WTC11 (cell line): ENCODE measurements at places on chromosomes 7 and 10.

GRCh38 chr10:75465450-75465827 is 34.0 kb downstream of the LRMDA start:
- no peak overlapping the region for H3K27ac ChIP-seq
- no peaks in the 10 kb centered on the region for H3K36me3 ChIP-seq
- H3K4me3 ChIP-seq = no peak overlapping the region

- H3K27ac ChIP-seq = no peak overlapping the region
- peaks cover 5% of the 10 kb centered on the region; the same call in 1 of the 2 replicates for H3K36me3 ChIP-seq
- H3K4me3 ChIP-seq = no peak overlapping the region
- H3K4me1 ChIP-seq = peaks cover 12% of the 10 kb centered on the region
- DNase-seq = no peak
Observed at GRCh38 chr10:124041675-124042445, 51.5 kb downstream of the CHST15 start.

- peak within 1 kb of the TSS; percentile 46; the same call in 1 of the 2 replicates for H3K27ac ChIP-seq
- H3K27me3 ChIP-seq = peaks cover 6% of the 10 kb centered on the region; the same call in 1 of the 2 replicates
- H3K36me3 ChIP-seq = peaks cover 6% of the 10 kb centered on the region
- DNase-seq = peak; percentile 68
Observed at GRCh38 chr7:101362334-101363195, at the start of gene COL26A1. COL26A1 (plus strand) TSS chr7:101362875; CDS start chr7:101363033, 158 bp downstream.

- peaks cover 18% of the 10 kb centered on the region for H3K36me3 ChIP-seq
- H3K4me1 ChIP-seq = peaks cover 35% of the 10 kb centered on the region
- no peaks in the 10 kb centered on the region for H3K27me3 ChIP-seq
- no peak for DNase-seq
Observed at GRCh38 chr10:98135222-98135899, 904 bp downstream of the R3HCC1L start.

DNA sequence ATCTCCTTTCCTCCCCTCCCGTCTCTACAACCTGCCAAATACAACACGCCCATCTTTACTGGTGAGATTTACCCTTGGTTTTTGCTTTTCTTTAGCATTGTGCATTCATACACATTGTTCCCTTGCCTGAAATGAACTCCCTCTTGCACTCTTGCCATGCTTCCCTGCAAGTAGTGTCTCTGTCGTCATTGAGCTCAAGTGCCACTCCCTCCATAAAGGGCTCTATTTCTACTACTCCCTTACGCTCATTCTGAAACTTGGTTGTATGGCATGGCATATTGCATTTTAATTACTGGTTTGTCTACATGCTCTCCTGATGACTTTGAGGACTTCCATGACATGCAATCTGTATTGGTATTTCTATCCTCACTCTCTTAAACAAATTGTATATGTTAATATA is 242.7 kb downstream of the THSD7A start:
- no peak for DNase-seq
- no peak overlapping the region for H3K4me3 ChIP-seq
- no peaks in the 10 kb centered on the region for H3K4me1 ChIP-seq
- no peaks in the 10 kb centered on the region for H3K27me3 ChIP-seq

GRCh38 chr7:22208799-22209198 is 148.2 kb downstream of the RAPGEF5 start:
- H3K4me1 ChIP-seq = peaks cover 1% of the 10 kb centered on the region
- H3K36me3 ChIP-seq = no peaks in the 10 kb centered on the region
- H3K4me3 ChIP-seq = no peak overlapping the region
- no peaks in the 10 kb centered on the region for H3K27me3 ChIP-seq

GRCh38 chr7:128833148-128833945 is 3.1 kb downstream of the FLNC start:
- no peaks in the 10 kb centered on the region for H3K36me3 ChIP-seq
- peaks cover 32% of the 10 kb centered on the region for H3K27me3 ChIP-seq
- DNase-seq = no peak
- peak overlapping the region; percentile 67 for H3K4me3 ChIP-seq
- no peak overlapping the region for H3K27ac ChIP-seq

- H3K27ac ChIP-seq = peak overlapping the region; percentile 97
- H3K36me3 ChIP-seq = no peaks in the 10 kb centered on the region
- DNase-seq = peak; percentile 19
- no peak overlapping the region for H3K4me3 ChIP-seq
Observed at GRCh38 chr7:22433710-22434460, 66.1 kb downstream of the STEAP1B start.

- peak overlapping the region; percentile 95 for H3K27ac ChIP-seq
- DNase-seq = peak; percentile 54
- H3K27me3 ChIP-seq = peaks cover 69% of the 10 kb centered on the region
- peaks cover 9% of the 10 kb centered on the region for H3K36me3 ChIP-seq
- peak overlapping the region; percentile 51 for H3K4me3 ChIP-seq
- H3K4me1 ChIP-seq = peaks cover 79% of the 10 kb centered on the region
Observed at GRCh38 chr10:112811741-112812551, 138.1 kb upstream of the TCF7L2 start.

DNA sequence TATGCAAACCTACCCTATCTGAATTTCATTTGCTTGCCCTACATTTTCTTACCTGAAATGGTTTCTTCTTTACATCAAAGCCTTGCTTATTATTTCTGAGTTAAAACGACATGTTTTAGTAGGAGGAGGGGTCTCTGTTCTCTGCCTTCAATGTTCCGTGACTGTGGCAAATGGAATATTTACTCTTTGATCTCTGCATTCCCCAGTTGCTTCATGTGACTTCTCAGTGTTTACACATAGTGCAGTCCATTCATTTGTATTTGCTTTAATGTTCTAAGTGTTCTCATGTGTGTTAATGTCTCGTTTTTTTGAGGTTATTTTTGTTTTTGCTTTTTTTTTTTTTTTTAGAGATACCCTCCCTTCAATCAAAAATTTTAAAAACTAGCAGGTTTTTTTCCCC is 75.8 kb downstream of the GNAI1 start:
- H3K4me1 ChIP-seq = no peaks in the 10 kb centered on the region
- no peak overlapping the region for H3K27ac ChIP-seq
- no peak for DNase-seq
- peaks cover 22% of the 10 kb centered on the region for H3K36me3 ChIP-seq
- no peak overlapping the region for H3K4me3 ChIP-seq

- H3K27me3 ChIP-seq = peaks cover 9% of the 10 kb centered on the region
- H3K36me3 ChIP-seq = no peaks in the 10 kb centered on the region
- H3K27ac ChIP-seq = no peak overlapping the region
Observed at GRCh38 chr7:73773700-73774517, 3.8 kb upstream of the CLDN3 start.

DNA sequence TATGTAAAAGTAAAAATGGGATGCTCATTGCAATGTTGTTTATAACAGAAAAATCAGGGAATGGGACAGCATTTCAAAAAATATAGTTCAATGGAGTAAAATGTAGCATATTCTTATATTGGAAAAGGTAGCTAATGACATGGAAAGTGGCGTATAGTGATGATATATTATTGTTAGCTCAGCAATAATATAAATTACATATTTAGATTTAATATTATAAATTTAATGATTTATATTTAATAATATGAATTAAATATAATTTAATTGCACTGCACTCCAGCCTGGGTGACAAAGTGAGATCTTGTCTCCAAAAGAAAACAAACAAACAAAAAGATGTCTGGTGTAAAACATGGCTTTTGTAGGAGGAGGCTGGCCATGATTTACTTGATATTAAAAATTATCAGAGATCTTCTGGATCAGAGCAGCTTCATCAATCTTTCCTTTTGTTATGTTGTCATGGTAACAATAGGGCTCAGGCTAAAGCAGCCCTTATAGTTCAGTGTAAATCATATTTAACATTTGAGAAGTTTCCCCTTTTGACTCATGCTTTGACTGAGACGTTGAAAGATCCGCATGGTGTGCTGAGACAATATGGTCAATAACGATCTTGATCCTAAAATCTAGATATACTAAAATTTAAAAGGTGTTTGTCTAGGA is 23.2 kb downstream of the OR6B1 start:
- DNase-seq = no peak
- no peak overlapping the region for H3K4me3 ChIP-seq
- H3K4me1 ChIP-seq = peaks cover 6% of the 10 kb centered on the region; the same call in 1 of the 2 replicates
- no peaks in the 10 kb centered on the region for H3K27me3 ChIP-seq
- H3K36me3 ChIP-seq = no peaks in the 10 kb centered on the region; the same call in 1 of the 2 replicates

DNA sequence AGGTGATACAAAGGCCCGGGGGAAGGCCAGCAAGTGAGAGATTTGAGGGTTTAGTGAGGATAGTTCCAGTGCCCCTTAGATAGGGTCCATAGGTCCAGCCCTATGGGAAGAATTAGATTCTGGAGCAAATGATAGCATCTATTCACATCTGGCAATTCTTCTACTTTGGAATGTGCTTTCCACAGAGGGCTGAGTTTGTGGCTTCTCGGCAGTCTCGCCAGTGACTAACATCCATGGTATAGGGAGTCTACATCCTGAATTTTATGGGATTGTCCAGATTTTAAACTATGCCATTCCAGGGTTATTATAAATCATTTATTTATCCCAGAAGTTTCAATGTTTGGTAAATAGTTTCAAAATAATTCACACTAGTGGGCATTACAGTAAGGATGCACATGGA is 207.3 kb upstream of the ADO start:
- H3K4me1 ChIP-seq = peaks cover 2% of the 10 kb centered on the region; the same call in 1 of the 2 replicates
- H3K36me3 ChIP-seq = no peaks in the 10 kb centered on the region
- H3K27ac ChIP-seq = no peak overlapping the region
- no peaks in the 10 kb centered on the region; the same call in 1 of the 2 replicates for H3K27me3 ChIP-seq

- no peak for DNase-seq
- H3K4me3 ChIP-seq = peak overlapping the region; percentile 15
- peak overlapping the region; percentile 92 for H3K27ac ChIP-seq
- H3K27me3 ChIP-seq = no peaks in the 10 kb centered on the region
- H3K36me3 ChIP-seq = no peaks in the 10 kb centered on the region
Observed at GRCh38 chr7:105268511-105269392, 120.0 kb downstream of the SRPK2 start.

DNA sequence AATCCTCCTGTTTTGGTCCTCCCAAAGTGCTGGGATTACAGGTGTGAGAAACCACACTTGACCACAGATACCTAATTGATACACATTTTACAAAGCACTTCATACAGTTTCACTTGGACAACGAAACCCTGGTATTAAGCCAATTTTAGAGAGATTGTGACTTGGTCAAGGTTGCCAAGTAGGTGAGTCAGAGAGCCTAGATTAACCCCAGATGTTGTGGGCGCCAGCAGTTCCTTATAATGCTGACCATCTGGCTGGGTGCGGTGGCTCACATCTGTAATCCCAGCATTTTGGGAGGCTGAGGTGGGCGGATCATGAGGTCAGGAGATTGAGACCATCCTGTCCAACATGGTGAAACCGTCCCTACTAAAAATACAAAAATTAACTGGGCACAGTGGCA is 4.9 kb upstream of the PHKG1 start:
- no peak for DNase-seq
- peaks cover 10% of the 10 kb centered on the region for H3K27me3 ChIP-seq
- no peak overlapping the region for H3K27ac ChIP-seq

- no peak for DNase-seq
- no peaks in the 10 kb centered on the region for H3K4me1 ChIP-seq
- H3K4me3 ChIP-seq = no peak overlapping the region
- H3K36me3 ChIP-seq = peaks cover 41% of the 10 kb centered on the region
- H3K27me3 ChIP-seq = no peaks in the 10 kb centered on the region
Observed at GRCh38 chr10:26725837-26726727, 28.6 kb downstream of the PDSS1 start.

- DNase-seq = no peak
- H3K27ac ChIP-seq = no peak overlapping the region
- no peaks in the 10 kb centered on the region for H3K27me3 ChIP-seq
- H3K4me3 ChIP-seq = no peak overlapping the region
Observed at GRCh38 chr7:55326081-55326835, 38.9 kb upstream of the LANCL2 start.

DNA sequence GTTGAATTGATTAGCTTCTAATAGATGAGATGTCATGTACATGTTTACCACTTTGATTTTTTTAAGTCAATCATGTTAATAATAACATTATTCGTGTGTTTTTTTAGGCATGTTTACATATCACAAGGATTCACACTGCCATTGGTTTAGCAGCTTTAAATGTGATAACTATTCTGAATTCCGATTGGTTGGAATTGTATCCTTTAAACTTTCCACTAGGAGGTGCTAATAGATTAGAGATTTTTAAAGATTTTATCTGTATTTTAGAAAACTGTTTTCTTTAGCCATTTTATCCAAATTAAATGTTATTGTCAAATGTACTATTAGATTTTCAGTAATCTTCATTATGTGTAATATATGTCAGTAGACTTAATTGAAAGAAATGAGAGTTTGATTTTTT is 83.2 kb downstream of the HECTD2 start:
- peaks cover 4% of the 10 kb centered on the region; the same call in 1 of the 2 replicates for H3K4me1 ChIP-seq
- H3K36me3 ChIP-seq = no peaks in the 10 kb centered on the region
- H3K27me3 ChIP-seq = no peaks in the 10 kb centered on the region
- H3K27ac ChIP-seq = no peak overlapping the region
- DNase-seq = no peak

- no peak overlapping the region for H3K27ac ChIP-seq
- no peaks in the 10 kb centered on the region for H3K36me3 ChIP-seq
- H3K4me1 ChIP-seq = peaks cover 8% of the 10 kb centered on the region
Observed at GRCh38 chr10:48231699-48232315, 42.7 kb downstream of the FRMPD2 start.

DNA sequence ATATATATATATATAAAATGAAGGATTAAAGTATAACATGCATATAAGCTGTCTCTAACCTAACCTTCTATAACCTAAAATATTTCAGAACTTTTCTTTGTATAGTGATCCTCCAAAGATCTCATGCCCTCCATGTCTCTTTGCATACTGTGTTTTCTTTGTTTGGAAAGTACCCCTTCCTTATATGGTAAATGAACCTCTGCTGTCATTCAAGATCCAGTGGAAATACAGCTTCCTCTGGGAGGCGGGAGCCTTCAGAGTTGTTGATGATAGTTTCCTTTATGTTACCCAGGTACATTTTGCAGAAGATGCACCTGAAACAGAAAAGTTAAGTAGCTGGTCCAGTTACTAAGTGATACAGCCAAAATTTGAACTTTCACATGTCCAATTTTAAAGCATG is 233.3 kb upstream of the FOXP2 start:
- H3K27me3 ChIP-seq = no peaks in the 10 kb centered on the region
- H3K4me1 ChIP-seq = peaks cover 6% of the 10 kb centered on the region; the same call in 1 of the 2 replicates
- no peak overlapping the region for H3K27ac ChIP-seq
- DNase-seq = no peak

DNA sequence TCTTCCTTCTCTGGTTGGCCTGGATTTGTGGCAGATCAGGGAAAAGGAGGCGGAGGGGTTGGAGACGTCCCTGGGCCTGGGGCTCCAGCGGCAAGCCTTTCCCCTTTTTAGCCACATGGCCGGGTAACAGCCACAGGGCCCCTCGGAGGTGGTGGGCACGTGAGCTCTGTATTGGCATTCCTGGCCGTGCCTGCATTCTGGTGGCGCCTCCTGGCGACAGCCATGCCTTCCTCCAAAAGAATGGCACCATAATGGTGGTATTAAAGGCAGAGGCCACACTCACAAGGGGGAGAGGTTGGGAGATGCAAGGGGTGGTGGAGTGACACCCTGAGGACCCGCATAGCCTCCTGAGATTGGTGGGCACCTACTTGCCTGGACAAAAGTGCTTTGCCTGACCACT is 3.0 kb upstream of the AQP1 start:
- H3K27ac ChIP-seq = no peak overlapping the region
- H3K4me3 ChIP-seq = no peak overlapping the region
- peak; percentile 76 for DNase-seq
- no peaks in the 10 kb centered on the region for H3K27me3 ChIP-seq

DNA sequence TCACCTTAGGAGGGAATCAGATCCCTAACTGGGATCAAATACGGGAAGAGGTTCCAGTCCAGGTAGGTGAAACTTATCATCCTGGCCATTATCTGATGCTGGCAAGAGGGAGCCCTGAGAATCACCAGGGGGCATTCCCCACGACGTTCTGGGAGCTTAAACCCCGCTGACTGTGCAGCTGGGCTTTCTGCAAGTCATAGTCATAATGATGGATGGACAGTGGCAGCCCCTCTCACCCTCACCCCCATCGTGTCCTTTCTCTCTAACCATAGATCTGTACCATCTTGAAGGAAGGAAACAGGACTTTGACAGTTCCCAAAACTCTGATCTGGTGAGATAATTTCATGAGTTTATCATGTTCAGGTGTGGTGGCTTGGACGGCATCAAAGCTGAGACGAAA is 50.2 kb downstream of the GATA3 start:
- DNase-seq = no peak
- H3K27ac ChIP-seq = no peak overlapping the region
- peaks cover 12% of the 10 kb centered on the region for H3K4me1 ChIP-seq
